ENCODE measurements at places on chromosomes 1 and 21.

DNA sequence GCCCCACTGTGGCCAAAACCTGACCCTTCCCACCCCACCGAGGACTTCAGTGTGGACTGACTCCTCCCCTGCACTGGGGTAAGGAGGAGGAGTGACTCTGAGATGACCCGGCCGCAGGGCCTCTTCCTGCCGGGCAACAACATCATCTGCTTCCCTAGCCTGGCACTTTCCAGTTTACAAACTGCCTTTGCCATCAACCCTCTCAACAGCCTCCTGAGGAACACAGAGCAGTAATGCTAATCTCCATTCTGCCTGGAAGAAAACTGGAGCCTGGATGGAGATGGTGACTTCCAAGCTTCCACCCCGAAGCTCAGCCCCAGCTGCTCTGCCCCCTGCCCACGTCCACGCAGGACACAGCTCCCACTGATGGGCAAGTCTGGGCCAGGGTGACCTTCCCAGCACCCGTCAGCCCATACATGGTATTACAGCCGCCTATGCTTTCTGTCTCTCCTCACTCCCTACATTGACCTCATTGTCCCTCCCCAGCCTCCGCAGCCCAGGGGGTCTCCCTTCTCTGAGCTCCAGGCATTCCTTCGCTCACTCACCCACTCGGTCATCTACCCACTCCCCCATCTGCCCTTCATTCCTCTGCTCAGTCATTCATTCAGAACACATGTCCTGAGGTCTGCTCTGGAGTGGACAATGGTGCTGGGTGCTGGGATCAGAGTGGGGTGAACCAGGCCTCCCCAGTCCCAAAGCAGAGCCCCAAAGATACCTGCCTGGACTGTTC lies 34.2 kb downstream of the RAP1GAP start:
- no peak for DNase-seq

GRCh38 chr1:168273575-168273974 lies 7.1 kb upstream of the TBX19 start:
- no peak for DNase-seq

DNA sequence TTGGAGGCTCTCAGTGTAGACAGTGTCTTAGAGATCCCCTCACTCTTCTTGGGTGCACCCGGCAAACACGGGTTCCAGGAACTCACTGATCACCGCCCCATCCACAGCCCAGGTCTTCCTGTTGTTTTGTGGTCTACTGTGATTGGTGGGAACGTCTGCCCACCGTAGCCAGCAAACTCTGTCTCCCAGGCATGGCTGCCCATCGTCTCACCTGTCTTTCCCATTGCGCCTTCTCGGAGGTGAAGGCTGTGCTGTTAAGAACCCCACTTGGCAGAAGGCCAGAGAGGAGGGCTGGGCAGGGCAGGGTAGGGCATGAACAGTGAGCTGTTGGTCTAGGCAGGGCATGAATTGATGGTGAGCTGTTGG lies 14.1 kb upstream of the KCNA2 start:
- DNase-seq: no peak

- no peak for DNase-seq
These were observed 61.4 kb upstream of the CNN3 start for GRCh38 chr1:94988356-94988755.

- DNase-seq: no peak
These were observed 11.6 kb upstream of the AHDC1 start for GRCh38 chr1:27615346-27616192.
